ENCODE measurements at places on chromosomes 1 and 21.

GRCh38 chr1:78607334-78607927 lies 12.8 kb upstream of the IFI44L start:
- DNase-seq, result no peak

DNA sequence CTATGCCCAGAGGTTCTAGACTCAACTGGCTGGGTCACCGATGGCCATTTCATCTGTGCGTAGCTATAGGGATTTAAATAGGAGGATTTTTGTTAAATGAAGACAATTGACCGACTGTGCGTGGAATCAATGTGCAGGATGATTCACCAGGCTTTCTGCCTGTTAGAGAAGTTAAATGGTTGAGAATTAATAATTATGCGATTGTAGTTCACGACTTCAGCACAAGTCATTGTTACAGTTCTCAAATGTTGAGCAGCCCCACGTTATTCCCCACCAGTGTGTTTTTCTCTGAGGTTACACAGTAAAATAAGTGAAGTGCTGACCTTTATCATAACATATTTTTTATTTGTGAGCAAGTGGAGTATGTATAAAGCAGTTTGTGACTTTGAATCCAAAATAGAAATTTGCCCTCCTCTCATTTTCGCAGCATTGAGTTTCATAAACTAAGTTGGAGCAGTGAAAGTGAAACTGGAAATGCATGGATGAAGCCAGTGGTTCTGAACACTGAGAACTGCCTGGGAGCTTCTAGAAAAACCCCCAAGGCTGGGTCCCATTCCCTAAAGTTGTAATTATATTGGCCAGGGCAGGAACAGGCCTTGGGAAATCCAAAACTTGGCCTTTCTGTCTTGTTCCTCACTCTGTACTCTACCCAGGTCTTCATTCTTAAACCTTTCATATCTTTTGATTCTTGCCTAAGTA lies 102.6 kb downstream of the GALNT2 start:
- DNase-seq, result no peak

GRCh38 chr1:181178241-181178879 lies 89.9 kb downstream of the IER5 start:
- no peak for DNase-seq

DNA sequence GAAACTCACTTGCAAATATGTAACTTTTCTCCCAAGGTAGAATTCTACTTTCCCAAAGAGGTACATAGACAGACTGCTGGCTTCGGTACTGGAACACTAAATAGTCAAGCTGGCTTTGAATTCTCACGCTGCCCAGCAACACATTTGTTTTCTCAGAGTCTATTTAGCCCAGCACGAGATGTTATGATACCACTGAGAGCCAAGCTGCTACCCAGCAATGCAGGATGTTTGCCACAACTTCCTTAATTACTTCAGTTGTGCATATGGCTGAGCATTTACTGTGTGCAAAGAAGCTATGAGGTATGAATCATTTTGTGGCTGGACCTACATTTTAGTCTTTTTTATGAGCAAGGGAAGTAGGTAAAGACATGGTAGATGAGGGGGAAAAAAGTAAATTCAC lies 793.2 kb downstream of the PLA2G4A start:
- DNase-seq, result no peak

DNA sequence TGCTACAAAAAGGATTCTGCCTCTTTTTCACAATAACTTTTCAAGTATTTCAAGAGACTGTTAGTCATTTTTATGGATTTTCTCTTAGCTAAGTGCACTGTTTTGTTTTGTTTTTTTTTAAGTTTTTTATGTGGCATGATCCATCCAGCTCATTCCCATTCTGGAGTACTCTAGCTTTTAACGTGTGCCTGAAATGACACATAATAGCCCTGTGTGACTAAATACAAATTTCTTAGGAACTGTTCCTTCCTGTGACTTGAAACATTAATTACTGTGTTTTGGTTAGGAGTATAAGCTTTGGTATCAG lies 143.9 kb downstream of the HS2ST1 start:
- DNase-seq, result no peak

DNA sequence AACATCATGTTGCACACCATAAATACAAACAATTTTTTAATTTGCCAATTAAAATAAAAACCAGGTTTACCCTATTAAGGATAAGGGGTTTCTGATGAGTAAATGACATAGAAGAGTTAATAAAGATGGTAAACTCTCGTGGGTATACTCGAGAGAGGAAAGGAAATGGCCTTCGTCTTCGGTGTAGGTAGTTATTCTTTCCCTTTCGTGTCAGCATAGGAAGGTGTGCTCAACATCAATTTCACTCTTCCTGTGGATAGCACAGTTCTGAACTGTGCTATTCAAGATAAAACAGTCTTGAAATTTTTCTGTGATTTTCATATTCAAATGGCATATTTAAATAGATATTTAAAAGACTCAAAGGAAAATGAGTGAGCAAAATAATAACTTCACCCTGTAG lies 98.2 kb downstream of the RGL1 start:
- no peak for DNase-seq

DNA sequence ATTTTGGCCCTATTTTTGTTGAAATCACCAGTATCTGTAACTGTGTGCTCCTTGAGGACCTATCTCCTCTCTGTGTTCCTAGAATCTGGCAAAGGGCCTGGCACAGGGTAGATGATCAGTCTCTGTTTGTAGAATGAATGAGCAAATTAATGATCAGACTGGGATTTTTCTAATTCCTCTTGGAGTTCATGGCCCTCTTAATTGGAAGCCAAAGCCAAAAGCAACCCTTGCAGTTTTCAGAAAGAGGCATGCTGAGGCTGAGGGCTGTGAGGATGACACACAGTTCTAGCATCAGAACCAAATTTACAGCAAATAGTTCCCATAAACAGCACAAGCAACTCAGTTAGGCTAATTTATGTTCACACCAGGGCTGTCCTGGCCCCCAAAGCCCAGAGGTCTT lies 111.1 kb upstream of the BEND5 start:
- DNase-seq, result no peak

- DNase-seq, result no peak
Observed at GRCh38 chr1:204382714-204383083, 23.0 kb upstream of the PLEKHA6 start.

- DNase-seq, result no peak
Observed at GRCh38 chr1:47477595-47478080, 39.8 kb downstream of the FOXD2 start.

- DNase-seq, result no peak
Observed at GRCh38 chr1:67860776-67861175, 27.5 kb upstream of the GNG12 start.

DNA sequence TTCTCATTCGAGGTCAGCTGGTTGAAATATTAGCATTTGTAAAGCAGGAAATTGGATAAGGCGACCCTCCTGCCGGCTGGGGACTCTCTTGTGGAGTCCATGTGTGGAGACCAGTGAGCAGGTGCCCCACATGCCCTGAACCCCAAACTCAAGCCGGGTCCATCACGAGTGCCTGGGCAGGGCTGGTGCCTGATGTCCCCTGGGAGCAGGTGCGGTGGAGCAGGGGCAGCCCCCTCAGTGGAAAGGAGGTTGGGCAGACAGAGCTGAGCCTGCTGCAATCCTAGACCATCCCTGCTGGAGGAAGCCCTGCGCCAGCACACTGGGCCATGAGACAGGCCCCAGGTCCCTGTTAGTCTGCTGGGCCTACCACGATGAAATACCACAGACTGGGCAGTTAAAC lies 395.6 kb downstream of the NPHP4 start:
- DNase-seq, result no peak

GRCh38 chr1:204282761-204283221 lies 69.0 kb upstream of the GOLT1A start:
- DNase-seq, result no peak

- DNase-seq, result no peak
Observed at GRCh38 chr1:115793162-115793561, 24.6 kb upstream of the CASQ2 start.

- DNase-seq, result no peak
Observed at GRCh38 chr1:8649027-8649426, 168.4 kb downstream of the RERE start.

DNA sequence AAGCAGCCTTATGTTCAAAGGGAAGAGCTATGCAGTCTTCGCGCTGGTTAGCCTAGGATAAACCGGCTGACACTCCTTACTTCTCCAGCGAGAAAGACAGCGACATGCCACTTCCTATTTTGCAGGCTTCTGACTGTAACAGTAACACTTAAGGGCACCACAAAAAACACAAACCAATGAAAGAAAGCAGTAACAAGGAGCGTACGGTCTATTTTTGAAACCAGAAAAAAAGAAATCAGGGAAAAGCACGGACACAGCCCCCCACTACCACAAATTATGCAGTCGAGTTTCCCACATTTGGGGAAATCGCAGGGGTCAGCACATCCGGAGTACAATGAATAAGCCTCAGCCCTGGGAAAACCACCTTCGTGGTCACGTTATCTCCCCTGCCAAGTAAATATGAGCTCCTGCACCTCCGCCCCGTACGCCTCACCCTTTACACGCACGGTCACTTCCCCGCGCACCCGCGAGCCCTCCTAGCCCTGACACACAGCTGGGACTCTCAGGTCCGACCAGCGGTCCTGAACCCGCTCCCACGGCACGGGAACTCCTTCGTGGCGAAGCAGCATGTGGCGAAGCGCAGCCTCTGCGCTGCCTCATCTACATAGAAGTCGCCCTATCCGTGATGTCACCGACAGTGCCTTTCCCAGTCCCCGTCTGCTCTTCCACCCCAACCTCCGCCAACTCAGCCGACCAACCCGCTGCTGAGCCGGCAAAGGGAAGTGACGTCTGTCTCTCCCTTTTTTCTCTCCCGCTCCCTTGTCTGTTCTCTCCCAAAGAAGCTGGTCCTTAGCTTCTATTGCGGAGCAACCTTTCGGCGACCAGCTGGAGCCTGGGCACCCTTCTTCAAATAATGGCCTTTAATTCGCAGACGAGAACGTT lies 40.9 kb upstream of the PPIAL4F start:
- peak; percentile 34 for DNase-seq

DNA sequence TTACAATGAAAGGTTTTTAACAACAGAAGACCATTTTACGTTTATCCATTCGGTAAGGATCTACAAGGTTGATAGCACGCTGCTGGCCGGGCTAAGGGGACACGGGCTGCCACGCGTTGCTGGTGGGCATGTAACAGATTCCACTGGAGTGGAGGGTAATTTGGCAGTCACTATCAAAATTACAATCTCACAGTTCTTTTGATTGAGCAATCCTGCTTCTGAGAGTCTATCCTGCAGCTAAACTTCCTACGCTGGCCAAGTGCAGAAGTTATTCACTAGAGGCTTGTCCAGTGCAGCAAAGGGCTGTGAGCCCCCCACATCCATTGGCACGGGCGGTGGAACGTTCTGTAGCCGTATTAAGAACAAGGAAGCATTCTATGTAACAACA lies 61.8 kb downstream of the DISP3 start:
- DNase-seq, result no peak

DNA sequence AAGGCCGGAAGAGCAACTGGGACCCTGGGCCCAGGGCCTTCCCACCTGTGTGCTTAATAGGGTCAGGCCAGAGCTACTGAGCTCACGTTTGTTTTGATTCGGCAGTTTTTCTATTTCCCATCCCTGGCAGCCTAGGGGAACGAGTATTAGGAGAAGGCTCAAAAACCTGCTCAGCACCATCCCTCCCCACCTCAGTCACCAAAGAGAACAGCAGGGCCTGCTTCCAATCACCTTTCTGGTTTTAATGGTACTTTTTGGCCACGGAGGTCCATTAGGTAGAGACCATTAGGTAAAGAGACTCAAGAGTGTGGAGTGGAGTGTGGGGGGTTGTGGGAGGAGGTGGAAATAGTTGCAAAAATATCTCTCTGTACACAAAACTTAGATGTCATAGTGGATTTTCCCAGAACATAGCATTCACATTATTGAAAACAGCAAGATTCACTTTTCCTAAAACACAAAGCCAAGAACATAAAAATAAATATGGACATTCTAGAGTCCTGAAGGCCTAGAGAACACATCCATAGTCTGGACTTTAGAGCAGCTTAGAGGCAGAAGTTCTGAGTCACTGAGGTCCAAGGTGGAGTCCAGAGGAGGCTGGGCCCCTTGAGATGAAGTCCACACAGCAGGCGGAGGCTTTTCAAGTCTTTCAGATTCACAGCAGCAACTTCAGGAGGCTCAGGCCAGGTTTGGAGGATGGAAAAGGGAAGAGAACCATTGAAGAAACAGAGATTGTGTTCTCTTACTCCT lies 19.5 kb downstream of the NUAK2 start:
- no peak for DNase-seq

DNA sequence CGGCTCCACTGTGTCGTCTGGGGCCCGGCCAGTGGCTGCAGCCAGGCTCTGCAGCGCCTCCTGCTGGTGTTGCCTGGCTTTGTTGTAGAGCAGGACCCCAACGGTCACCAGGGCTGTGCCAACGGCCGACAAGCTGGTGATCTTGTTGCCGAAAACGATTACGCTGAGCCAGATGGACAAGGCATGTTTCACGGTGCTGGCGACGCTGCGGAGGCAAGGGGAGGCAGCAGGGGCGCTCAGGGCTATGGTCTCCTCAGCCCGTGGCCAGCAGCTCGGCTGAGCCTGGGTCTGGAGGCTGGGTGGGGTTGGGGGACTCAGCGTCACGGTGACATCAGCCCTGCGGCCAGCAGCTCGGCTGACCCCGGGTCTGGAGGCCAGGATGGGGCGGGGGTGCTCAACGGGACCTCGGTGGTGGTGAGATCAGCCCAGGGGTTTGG lies 7.0 kb upstream of the CDK11B start:
- DNase-seq, result peak; percentile 20

- DNase-seq, result no peak
Observed at GRCh38 chr1:224300346-224300745, 29.6 kb downstream of the NVL start.

Measured in DND-41 (cell line).